Urinary bladder (tissue), 4 donors: ENCODE measurements at places on chromosomes 13 and 19. TPM values are rescaled to one million over a fixed set of nuclear protein-coding genes. Genes with fewer than 3 reads are reported as not detected.

DNA sequence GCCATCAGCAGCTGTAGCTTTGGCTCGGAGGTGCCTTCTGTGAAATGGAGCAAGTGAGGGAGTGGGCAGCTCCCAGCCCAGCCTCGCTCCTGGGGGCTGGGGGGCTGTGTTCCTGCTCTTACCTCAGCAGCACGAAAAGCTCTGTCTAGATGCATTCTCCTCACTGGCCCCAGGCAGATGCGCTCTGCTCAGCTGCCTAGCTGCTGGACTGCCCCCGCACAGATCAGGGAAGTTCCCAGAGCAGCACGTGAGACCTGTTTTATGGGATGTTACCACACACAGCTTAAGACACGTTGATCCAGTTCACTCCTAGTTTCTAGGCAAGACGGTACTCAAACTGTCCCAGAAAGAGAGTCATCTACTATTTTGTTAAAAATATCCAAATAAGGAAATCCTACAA is 13.6 kb downstream of the LCP1 start:
- peak; percentile 57 for DNase-seq

DNA sequence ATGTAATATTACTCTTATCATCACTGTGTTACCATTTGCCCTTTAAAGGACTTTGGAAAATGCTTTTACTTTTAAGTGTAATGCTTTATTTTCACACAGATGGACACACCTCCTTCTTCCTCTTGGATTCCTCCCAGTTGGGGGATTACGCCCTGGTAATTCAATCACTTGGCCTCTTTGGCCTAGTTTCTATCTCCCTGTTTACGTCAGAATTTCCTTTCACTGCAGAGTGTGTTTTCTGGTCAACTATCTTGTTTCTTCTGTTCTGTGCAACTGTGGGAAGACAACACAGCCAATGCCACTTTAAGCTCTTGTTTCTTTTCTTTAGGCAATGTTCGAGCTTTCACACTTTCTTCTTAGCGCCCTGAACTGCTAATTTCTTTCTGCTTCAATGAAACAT is 257.3 kb upstream of the MAB21L1 start:
- no peak for DNase-seq

DNA sequence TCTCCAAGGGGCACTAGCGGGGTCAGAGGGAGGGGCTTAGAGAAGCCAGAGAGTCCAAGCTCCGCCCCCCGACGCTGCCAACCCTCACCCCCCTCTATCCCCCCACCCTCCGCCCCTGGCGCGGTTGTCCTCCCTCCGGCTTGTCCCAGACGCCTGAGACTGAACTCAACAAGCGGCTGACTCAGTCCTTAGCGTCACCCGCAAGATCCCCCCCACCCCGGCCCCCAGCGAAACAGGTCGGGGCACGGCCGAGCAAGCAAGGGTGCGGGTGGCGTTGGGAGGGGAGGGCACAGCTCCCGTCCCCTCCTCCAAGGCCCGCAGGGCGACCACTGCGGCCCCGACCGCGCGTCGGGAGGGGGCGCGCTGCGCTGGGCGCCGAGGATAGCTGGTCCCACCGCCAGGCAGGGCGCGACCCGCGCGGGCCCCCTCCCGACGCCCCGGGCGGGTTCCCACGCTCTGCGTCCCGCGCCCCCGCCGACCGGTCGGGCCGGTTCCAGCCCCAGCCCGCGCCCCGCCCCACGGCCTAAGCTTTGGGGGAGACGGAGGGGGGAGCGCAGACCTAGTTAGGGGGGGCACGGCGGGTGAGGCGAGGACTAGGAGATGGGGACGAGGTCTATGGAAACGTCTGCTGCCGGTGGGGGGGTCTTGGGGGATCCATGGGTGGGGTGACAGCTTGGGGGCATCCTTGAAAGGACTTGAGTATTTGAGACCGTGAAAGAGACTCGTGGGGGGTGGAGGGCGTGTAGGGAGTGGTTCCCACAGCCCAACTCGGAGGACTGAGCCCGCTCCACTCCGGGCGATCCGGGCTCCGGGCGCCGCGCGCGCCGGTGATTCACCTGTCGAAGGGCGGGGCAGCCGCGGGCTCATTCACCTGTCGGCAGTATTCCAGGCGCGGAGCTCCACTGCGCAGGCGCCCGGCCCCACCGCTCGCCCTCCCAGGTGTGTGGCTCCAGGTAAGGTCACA is 5.1 kb downstream of the NOTCH3 start:
- peak; percentile 72 for DNase-seq

Gene VASP
- total RNA-seq = 42.6 TPM

DNA sequence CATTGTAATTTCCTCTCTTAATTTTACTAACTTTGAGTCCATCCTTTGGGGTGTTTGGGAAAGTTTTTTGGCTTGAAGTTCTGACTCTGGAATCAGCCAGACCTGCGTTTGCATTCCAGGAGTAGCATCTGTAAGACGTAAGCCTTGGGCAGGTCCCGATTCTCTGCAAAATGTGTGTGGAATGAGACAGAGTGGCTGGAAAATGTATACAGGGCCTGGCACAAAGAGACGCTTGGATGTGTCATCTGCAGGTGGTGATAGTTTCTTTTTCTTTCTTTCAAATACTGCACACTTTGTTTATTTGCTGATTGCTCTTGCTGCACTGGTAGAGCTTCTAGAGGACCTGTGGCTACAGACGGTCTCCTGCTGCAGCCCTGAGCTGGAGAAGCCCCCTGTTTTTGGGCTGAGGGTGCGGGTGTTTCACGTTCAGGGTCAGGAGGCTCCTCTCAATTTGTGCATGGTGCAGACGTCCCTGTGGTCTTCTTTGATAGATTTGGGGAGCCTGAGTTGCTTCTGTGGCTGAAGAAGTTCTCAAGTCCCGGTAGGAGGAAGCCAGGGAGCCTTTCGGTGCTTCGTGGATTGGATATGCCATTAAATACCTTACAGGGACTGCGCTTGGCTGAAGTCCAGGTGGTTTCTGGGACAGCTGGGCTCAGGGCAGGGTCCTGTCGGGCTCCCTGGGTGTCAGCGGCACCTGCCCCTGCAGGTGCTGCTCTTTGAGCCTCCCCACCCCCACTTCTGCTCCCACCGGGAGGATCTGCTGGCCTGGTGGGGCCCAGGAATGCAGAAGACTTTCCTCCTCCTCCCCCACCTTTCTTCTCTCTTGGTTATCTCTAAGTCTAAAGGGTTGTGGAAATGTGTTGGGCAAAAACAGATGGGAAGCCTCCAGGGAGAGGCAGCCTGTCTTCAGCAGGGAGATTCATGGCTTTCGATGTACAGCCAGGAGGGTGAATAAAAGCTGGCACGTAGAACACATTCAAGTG is 44.0 kb upstream of the GAS6 start:
- DNase-seq = peak; percentile 49

DNA sequence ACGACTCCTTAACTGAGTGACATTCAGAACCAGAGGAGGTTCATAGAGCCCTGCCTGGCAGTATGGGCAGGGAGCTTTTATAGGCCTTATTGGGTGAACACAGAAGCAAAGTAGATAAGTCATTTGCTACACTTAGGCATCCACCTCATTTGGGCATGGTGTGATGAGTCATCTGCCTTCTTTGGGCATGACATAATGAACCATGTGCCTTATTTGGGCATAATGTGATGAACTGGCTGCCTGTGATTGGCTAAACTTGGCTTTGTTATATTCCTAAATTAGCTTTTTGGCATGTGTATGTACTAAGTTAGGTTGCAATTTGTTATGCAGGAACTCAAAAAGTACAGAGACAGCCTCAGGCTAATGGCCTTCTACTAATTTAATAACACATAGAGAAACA is 2210.2 kb upstream of the PCDH20 start:
- no peak for DNase-seq

Gene ZNF493
- 72.2 TPM for total RNA-seq

DNA sequence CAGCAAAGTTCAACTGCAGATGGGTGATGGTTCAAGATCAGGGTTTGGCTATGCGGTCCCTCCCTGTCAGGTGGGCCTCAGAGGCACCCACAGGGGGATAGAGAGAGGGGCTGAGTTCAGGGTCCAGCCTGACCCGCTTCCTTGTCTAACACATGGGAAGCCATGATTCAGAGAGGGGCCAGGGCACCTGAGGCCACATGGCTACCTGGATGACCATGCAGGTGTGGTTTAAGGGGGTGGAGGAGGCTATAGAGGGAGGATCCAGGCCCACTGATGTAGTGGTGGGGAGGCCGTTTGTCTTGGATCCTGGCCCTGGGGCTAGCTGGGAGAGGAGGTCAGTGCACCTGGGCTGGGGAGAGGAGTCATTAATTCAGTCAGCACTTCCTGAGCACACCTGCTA is 56.7 kb downstream of the ZNF536 start:
- DNase-seq = no peak

Gene PTGIR
- total RNA-seq = 2.6 TPM

Gene ERICH6B
- not detected for total RNA-seq

- no peak for DNase-seq
Measured at GRCh38 chr13:29266756-29267733, 328.4 kb downstream of the SLC7A1 start.

Gene RDH8
- total RNA-seq = not detected
